Stimulated activated CD4-positive, alpha-beta T cell treated with anti-CD3 and anti-CD28 coated beads, Interleukin-1b, Interleukin-23, amount 100 ng/mL, for 4 hours (primary cell): ENCODE measurements at places on chromosomes 3 and 15.

DNA sequence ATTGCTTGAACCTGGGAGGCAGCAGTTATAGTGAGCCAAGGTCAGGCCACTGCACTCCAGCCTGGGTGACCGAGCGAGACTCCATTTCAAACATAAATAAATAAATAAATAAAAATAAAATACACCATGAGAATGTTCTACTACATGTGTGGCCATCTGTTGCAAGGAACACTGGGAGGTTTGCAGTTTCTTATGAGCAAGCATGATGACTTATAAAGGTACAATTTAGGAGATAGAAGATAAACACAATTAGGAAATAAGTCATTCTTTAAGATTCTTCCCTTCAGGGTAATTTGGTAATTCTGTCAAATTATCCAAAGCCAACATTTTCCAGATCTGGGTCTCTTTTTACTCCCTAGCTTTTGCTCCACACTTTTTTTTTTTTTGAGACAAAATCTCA, 13.4 kb downstream of the HTR3C start:
- DNase-seq, result no peak

DNA sequence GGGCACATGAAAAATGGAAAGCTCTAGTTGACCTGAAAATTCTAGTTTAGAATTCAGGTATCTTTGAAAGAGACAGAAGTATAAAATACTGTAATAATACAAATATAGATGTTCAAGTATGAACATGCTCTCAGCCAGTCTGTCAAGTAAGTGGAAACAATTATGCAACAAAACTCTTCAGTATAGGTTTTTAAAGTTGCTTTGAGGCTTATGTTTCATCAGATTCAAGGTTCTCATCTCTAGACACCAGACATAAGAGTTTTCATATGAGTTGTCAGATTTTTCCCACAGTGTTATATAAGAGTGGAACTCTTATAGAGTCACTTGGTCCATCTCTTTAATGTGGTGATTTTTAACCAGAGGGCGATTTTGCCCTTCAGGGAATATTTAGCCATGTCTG, 22.0 kb downstream of the CMSS1 start:
- DNase-seq, result no peak

GRCh38 chr3:184333190-184333589, 4.2 kb upstream of the FAM131A start:
- no peak for DNase-seq

DNA sequence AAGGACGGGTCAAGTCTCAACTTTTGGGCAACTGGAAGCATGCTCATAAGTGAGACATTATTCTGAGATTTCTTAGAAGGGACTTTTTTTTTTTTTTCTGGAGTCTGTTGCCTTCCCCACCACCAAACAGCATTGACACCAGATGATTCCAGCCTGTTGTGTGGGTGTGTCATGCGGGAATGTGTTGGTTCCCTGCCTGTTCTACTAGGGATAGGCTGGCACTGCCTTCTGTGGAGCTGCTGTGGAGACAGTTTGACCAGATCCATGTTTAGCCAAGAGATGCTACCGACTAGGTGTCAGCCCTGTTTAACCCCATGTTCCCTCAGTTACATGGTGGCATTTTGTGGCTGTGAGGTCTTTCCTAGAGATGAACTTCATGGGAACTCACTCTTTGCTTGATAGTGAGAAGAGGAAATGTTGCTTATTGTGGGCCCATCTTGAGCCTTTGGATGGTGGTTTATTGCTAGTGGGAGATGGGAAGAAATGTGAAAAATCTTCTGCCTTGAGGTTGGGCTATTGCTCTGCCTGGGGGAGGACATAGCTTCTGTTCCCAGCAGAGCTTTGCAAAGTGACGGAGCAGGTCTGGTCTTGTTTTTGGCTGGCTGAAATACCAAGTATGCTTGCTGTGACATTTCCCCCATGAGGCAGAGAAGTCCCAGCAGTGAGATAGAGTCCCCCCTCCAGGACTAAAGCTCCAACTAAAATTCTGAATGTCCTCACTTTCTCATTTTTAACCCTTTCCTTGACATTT, 31.3 kb downstream of the TRAK1 start:
- no peak for DNase-seq

DNA sequence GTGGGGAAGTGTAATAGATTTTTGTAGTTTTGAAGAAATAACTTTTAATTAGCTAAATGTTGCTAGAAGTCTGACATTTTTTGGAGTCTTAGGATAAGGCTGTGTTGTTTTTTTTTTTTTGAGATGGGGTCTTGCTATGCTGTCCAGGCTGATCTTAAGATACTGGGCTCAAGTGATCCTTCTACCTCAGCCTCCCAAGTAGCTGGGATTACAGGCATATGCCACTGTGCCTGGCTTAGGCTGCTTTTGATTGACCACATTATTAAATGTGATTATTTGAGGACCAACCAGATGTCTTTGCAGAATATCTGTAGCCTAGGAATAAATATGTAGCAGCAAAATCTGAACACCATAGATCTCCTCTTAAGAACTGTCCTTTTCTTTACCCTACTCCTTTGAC, 29.7 kb downstream of the HACD3 start:
- DNase-seq, result no peak

- no peak for DNase-seq
Measured at GRCh38 chr15:91936927-91937326, 83.4 kb downstream of the SLCO3A1 start.
